ENCODE measurements at places on chromosomes 5 and 9.

DNA sequence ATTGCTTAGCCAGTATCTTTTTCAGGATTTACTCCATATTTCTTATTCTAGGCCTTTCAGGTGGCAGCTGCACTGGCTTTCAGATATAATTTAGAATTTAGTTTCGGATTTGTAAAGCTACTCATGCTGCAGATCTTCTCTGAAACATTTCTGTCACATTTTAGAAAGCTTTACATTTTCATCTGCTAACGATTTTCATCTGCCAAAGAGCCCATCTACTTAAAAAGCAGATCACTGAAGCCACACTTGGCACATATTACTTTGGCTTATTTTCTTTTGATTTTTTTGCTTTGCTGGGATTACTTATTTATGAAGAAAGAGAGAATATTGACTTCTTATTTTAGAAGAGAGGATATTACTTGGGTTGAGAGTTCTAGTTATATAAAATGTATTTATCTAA is 98.2 kb downstream of the GHR start:
- DNase-seq: no peak

DNA sequence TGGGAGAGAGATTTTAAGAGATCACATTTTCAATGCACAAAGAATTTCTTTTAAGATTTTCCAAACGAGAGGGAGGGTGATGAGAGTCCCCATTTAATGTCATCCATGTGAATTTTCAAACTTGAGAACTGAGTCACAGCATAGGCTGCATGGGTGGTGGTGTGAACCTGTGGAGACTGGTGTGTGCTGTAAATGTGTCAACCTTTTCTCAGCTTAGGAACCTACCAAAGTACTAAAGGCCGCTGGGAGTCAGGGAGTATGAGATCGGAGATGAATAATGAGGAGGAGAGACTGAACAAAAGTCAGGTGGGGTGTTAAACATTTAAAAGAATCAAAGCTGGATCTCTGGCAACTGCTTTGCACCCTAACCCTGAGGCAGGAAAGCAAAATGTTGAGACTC is 7.5 kb downstream of the ALDH1A1 start:
- no peak for DNase-seq

GRCh38 chr9:37141015-37141414 is 20.6 kb downstream of the ZCCHC7 start:
- no peak for DNase-seq

GRCh38 chr9:81150016-81150625 is 539.2 kb downstream of the TLE1 start:
- no peak for DNase-seq

GRCh38 chr5:10155897-10156667 is 93.6 kb downstream of the ATPSCKMT start:
- no peak for DNase-seq

GRCh38 chr9:137276473-137277328 is 825 bp upstream of the TOR4A start:
- peak; percentile 35 for DNase-seq

- no peak for DNase-seq
Measured at GRCh38 chr5:67409126-67409777, 212.7 kb upstream of the CD180 start.

DNA sequence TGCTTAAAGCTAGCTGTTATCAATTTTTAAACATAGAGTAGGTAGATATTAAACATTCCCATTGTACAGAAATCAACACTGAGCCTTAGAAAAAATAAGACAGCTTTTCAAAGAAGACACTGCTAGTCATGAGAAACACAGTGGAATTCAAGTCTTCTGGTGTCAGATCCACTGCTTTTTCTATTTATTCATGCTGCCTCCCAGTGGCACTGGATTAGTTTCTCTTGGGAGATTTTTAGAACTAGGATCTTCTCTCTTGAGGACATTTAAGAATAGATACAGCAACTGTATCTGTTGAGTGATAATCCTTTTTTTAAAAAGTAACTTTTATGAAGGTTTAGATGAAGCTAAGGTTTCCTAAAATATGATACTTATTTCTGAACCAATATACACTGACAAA is 1635.4 kb upstream of the C9orf72 start:
- no peak for DNase-seq
